Stimulated activated memory B cell treated with anti-CD40 and anti-IgM and Interleukin-4, amounts not matched to agents 10 μg/mL and 1 μg/mL and 100 μg/mL, for 72 hours (primary cell): ENCODE measurements at places on chromosomes 3 and 15.

DNA sequence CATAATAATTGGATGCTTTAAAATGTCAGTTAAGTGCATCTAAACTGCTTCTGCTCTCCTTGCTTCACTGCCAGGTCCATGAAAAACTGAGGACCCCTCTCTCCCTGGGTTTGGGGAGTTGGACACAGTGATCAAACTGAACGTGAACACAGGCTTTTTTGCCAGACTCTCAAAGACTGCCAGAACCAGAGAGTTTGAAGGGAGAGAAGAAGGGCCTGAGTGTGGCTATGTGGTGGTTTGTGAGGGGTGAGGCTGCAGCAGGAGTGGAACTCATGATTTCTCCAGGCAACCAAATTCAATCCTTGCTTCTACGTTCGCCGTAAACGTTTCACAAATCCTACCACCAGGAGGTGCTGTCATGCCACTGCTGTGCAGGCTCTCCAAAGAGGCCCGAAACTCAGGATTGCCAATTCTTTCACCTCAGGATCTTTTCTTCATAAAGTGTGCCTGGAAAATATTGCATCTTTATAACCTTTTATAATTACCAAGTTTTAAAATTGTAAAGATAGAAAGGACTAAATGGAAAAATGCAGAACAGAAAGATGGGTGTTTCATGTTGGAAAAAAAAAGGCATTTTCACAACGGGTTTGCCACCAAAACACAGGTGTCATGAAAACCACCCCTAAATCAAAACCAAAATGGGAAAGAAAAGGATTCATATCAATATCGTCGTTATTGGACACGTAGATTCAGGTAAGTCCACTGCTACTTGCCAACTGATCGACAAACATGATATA is 19.7 kb downstream of the TM4SF4 start:
- no peak for ATAC-seq

DNA sequence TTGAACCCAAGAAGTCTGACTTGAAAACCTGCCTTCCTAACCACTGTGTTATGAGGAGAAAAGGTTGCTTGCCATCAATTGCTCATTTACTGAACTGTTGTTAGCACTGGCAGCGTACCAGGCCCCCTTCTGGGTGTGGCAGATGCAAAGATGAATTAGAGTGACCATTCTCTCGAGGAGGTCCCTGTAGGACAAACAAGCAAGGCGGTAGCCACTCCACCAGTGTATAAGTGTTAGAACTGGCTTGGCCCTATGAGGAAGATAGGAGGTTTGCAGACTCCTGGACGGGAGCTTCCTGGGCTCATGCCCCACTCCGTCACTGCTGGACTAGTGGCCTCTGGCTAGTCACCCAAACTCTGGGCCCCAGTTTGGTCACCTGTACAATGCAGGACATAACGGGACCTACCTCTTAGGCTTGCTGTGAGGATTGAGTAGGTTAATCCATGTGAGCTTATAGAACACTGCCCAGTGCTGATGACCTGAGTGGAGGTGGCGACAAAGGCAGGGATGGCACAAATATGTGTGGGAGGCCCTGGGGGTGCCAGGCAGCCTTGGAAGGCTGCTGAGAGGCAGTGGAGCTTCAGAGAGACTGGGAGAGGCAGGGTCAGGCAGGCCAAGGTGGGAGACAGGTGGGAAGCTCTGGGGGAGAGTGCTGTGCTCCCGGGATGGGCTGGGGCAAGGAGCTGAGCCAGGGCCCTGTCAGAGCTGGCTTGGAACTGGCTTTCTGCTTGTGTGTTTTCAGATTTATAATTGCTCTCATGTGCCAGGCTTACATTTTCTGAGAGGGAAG is 145.9 kb downstream of the DNAJB8 start:
- ATAC-seq = no peak

DNA sequence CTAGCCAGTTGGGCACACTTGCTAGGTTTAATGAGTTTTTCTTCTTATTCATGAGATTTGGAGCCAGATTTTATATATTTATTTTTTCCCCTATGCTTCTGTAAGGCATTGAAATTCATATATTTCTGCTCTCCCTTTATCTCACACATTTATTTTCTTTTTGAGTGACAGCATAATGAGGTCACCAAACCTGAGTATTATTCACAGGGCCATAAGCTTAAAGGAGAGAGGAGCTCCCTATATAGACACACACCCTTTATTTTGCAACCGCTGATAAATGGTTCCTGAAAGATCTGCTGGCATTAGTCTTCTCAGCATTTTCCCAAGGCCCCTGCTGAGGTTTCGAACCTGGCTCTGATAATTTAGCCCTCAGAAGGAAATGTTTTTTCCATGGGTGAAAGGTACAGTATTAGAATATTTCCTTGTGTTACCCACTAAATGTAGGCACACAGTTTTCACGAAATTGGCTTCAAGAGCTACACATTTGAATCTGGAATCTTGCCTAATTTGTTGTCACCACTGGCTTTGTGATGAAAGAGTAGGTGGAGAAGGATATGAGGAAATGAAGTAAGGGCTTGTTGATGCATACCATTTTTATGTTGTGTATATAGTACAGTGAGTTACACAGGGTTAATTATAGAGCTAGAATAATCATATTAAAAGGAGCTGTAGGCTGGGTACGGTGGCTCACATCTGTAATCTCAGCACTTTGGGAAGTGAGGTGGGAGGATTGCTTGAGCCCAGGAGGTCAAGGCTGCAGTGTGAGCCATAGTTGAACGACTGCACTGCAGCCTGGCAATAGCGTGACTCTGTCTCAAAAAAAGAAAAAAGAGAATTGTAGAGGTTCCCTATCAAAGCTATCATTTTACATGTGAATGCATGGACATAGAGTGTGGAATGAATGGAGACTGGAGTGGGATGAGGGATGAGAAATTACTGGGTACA is 6.5 kb downstream of the KLHL18 start:
- no peak for ATAC-seq

GRCh38 chr15:100781061-100781960 is 98.3 kb upstream of the ALDH1A3 start:
- no peak for ATAC-seq

DNA sequence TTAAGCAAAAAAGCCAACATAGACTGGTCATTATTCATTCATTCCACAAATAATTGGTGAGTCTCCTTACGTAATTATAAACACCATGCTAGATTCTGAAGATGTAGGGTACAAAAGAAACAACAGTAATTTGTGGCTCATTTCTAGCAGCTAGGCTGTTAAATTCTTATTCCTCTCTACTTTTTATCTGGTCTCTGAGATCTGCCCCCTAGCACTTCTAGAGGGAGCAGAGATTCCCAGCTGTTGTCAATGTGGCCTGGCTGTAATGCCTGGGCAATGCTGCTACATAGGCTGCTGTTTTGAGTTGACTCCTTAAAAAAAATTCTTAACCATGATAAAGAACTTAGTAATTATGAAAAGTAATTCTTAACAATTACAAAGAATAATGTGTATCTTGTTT is 434.9 kb upstream of the THRB start:
- ATAC-seq = no peak

- ATAC-seq = no peak
Observed at GRCh38 chr15:88012233-88012632, 244.3 kb downstream of the NTRK3 start.

GRCh38 chr3:11570789-11571495 is 72.8 kb downstream of the VGLL4 start:
- no peak for ATAC-seq

DNA sequence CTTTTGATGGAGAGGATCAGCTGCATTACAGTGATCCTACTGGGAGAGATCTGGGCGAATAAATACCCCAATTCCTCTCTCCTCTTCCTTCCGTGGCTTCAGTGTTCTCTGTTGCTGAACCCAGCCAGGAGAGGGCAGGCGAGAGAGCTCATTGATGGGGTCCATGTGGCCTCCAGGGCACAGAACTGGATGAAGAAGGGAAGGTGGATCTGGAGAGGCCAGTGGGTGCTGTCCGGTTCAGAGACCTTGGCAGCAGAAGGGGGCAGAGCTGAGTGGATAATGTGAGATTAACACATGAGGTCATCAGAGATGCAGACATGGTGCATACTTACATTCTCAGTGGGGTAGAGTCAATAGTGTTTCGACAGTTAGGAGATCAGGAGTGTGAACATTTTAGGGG is 193.6 kb downstream of the CLSTN2 start:
- no peak for ATAC-seq

DNA sequence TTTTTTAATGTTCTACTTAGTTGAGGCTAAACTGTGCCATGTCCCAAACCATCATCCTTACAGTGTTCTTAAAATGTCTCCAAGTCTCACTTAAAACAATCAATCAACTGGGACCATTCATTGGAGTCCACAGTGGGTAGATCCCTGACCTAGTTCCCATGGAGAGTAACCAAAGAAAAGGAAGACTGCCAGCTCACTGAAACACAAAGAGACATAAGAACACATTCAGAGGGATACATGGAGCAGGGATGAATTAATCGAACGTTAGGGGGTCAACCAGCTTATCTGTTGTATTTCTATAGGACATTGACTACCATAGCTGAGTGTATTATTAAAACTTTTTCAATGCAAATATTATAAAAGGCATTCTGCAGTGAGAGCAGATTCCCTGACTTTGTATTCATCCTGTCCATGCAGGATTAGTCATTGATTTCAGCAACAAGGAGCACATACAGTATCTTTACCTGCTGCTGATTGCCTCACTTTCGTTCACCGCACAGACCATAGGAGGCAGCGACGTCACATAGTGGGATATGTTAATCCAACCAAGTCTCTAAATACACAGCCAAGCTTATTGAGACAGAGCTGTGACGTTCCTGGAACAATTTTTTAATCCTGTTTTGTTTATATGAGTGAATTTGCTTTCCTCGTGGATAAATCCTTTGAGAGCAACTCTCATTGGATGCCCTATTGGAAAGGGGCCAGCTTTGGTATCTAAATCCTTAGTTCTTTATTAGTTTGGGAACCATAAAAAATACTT is 364.9 kb upstream of the RBMS3 start:
- no peak for ATAC-seq

GRCh38 chr3:18810306-18810661 is 338.0 kb upstream of the KCNH8 start:
- peak; percentile 18 for ATAC-seq

DNA sequence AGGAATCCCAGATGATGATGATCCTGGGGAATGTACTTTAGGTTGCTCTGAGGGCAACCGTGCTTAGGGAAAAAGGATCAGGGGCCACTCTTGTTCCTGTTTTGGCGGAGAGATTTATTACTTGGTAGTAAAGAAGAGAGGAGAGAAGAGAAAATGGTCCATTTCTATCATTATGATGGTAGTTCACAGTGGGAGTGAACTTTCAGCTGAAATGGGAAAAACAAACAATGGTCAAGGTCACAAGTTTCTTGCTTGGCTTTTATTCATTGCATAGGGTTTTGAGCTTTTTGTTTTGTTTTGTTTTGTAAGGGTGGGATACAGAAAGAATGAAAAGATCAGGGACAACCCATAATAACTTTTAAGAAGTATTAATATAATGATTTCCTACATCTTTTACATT is 7.7 kb upstream of the UMPS start:
- no peak for ATAC-seq

DNA sequence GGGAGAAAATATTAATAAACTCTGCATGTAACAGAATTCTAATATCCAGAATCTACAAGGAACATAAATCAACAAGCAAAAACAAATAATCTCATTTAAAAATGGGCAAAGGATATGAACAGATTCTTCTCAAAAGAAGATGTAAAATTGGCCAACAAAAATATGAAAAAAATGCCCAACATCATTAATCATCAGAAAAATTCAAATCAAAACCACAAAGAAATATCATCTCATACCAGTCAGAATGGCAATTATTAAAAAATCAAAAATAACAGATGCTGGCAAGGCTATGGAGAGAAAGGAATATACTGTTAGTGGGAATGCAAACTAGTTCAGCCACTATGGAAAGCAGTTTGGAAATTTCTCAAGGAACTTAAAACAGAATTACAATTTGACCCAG is 150.7 kb upstream of the TRIM42 start:
- ATAC-seq = no peak

- no peak for ATAC-seq
Observed at GRCh38 chr15:67533873-67534272, 8.6 kb upstream of the MAP2K5 start.

- no peak for ATAC-seq
Observed at GRCh38 chr3:171846597-171846996, 3.4 kb downstream of the TMEM212 start.

GRCh38 chr15:38509152-38509551 is 55.2 kb downstream of the FAM98B start:
- no peak for ATAC-seq

- ATAC-seq = no peak
Observed at GRCh38 chr3:94596141-94596540, 533.3 kb downstream of the NSUN3 start.

DNA sequence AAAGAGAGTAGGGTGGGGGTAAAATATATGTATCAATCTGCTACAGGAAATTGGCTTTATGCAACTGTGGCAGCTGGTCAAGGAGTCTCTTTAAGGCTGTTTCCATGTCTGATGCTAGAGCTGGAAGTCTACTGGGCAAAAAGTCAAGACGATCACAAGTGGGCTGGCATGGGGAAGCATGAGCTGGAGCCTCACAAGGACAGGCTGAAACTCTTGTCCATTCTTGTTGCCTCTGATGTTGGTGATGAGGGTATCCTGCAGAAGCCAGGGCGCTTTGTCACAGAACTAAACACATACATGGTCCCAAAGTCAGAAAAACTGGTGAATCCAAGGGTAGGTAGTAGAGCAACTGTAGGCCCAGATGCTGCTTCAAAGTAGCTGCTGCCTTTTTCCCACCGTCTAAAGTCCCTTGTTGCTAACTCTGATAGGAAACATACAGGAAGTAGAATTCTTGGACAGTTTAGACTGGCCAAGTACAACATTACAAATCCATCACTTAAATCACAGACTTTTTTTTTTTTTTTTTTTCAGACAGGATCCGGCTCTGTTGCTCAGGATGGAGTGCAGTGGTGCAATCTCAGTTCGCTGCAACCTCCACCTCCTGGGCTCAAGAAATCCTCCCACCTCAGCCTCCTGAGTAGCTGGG is 54.2 kb downstream of the RPL39L start:
- ATAC-seq = no peak

- ATAC-seq = peak; percentile 98
Observed at GRCh38 chr3:101791778-101792177, 12.8 kb downstream of the NXPE3 start.

DNA sequence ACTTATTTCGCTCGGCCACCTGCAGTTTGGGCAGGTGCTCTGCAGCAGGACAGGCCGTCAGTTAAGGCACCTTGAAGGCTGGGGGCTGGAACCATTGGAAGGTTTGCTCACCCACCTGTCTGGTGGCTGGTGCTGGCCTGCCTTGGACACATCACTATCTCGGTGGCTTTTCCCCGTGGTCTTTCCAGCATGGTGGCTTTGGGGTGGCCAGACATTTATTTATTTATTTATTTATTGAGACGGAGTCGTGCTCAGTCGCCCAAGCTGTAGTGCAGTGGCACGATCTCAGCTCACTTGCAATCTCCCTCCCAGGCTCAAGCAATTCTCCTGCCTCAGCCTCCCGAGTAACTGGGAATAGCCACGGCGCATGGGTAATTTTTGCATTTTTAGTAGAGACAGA is 11.7 kb downstream of the ISG20 start:
- ATAC-seq = no peak

- ATAC-seq = no peak
Observed at GRCh38 chr3:50264383-50264963, 4.5 kb upstream of the SEMA3B start.

DNA sequence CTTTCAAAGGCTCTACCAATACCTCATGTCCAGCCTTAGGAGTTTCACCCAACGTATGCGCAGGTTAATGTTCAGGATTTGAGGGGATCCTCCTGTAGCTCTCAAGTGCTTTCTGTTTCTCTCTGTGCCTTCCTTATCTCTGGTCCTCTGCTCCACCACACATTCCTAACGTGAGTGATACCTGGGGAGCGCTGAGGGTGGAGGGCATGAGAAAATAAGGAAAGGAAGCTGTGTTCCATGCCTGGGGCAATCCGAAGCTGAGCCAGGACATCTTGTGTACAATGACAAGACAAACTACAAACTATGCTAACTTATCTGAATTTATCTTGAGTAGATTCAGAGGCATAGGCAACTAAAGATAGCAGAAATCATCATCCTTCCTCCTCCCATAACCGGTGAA is 136.4 kb downstream of the SST start:
- ATAC-seq = no peak
